ENCODE measurements at places on chromosomes 13 and 19.

DNA sequence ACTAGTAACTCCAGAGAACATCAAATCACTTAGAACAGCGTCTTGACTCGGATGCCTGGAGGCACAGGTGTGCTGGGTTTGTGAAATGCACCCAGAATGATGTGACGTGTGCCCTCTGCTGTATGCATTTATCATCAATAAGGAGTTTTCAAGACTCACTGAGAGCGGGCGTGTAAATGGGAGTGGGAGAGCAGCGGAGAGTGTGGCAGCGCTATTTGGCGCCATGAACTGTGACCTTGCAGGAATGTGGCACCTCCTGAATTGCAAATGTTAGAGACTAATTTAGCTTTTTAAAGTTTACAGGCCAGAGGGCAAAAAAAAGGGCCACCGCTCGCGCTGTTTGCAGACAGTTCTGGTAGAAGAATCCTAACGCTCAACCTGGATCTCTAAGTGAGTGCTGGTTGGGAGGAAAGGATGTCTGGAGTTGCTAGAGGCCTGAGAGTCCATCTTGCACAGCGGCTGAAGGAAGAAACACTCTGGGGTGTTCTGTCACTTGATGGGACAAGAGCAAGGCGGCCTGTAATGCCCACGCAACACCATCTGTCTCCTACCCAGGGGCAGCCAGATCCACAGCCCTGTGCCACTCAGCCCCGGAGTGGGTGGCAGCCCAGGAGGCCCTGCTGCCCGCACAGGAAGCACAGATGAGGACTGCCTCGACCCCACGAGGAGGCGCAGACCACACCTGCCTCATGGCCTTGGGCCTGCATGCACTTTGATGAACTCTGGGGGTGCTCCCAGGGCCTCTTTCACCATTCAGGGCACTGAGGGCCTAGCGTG lies 19.7 kb downstream of the RANBP3 start:
- DNase-seq = no peak

GRCh38 chr19:34502582-34503411 lies 21.2 kb downstream of the WTIP start:
- DNase-seq = no peak

DNA sequence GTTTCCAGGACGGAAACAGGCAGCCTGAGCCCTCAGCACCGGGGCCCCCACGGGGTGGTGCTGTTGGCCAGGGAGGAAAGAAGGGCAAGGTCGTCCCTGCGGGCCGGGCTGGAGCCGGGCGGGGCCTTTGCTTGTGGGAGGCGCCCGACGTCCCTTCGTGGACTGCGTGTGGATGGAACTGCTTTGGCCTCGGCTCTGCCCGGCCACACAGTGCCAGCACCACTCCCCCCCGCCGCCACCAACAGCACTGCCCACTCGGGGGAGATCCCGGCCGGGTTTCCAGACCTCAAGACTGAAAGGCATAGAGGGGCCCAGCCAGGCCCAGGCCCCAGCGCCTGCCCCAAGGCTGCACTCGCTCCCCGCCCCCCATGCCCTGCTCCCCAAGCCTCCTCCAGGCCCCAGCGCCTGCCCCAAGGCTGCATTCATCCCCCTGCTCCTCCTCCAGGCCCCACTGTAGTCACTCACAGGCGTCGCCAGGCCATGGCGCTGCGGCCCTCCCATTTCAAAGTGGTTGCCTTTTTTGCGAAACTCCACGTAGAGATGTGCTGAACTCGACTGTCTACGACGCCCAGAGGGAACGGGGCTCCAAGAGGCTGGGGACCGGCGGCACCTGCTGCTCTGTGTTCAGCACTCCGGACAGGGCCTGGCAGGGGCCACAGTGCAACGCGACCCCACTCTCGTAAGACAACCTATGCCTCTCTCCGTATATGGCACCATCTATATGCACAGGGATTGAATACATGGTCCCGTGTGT lies 22.5 kb downstream of the C13orf46 start:
- peak; percentile 60 for DNase-seq

GRCh38 chr13:49271264-49271663 lies 23.5 kb downstream of the CDADC1 start:
- no peak for DNase-seq

GRCh38 chr13:94329277-94329676 lies 150.2 kb downstream of the DCT start:
- no peak for DNase-seq

DNA sequence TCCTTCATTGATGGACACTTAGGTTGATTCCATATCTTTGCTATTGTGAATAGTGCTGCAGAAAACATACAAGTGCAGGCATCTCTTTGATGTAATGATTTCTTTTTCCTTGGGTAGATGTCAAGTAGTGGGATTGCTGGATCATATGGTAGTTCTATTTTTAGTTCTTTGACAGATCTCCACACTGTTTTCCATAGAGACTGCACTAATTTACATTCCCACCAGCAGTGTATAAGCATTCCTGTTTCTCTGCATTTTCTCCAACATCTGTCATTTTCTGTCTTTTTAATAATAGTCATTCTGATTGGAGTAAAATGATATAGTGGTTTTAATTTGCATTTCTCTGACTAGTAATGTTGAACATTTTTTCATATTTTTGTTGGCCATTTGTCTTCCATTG lies 116.7 kb downstream of the LMO7 start:
- DNase-seq = no peak

GRCh38 chr13:36817996-36818803 lies 822 bp upstream of the RFXAP start:
- DNase-seq = no peak

DNA sequence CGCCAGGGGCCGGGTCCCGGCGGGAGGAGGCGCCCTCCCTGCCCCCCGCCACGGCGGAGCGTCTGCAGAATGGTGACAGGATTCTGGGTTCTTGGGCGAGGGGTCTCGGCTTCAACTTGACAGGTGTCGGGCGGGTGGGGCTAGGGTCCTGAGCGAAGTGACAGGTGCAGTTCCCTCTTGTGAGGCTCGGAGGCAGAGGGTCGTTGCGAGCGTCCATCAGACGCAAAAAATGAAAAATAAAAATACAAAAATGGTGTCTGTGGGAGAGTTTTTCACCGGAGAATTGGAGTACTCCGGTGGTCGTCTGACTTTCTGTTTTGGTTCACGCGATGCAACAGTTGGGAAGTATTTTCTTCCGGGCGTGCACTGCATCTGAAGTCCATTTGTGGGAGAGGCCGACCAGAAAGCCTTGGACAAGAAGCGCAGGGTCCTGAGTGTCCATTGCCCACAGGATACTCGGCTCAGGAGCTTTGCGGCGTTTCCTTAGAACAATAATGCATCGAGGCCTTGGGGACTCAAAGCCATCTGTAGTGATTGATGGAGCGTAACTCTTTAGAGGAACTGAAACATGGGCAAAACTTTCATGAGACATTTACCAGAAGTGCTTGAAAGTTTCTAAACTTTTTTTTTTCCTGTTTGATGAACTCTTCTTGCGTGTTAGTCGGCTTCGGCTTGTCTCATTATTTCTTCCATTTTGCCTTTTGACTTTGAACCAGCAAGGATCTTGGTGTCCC lies 759 bp downstream of the RB1 start:
- DNase-seq = peak; percentile 59

DNA sequence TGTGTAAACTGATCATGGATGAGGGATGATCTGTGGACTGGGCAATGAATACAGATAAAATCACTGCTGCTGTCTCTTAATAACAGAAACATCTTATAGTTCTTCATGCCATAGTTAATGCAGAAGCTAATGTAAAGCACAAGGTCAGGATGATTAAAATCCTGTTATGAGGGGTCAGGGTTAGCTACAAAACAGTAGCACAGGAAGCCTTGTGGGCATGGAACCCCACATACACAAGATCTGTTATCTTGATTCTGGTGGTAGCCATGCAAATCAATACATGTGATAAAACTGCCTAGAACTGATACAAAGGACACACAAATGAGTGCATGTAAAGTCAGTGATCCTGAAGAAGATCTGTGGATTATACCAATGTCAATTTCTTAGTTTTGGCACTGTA lies 96.4 kb downstream of the KLF12 start:
- no peak for DNase-seq

GRCh38 chr13:37526710-37527473 lies 71.7 kb downstream of the POSTN start:
- no peak for DNase-seq

DNA sequence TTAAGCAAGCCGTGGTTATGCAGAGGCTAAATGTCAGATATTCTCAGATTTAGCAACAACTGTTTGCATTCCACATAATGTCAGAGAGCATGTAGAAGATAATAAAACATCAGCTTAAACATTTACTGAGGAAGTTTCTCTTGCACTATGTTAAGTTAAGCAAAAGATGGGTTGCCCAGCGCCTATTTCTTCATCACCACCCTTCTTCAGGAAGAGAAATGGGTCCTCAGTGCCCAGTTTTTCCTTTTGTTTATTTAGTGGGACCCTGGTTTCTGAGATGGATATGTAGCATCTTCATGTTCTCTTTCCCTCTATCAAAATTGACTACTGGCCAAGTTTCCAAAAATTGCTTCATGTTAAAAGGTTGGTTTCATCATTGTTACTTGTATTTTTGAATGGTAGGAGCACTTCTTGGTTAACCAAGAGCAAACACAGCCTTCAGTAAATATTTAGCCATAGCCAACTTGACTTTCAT lies 356.8 kb downstream of the RFC3 start:
- DNase-seq = no peak

DNA sequence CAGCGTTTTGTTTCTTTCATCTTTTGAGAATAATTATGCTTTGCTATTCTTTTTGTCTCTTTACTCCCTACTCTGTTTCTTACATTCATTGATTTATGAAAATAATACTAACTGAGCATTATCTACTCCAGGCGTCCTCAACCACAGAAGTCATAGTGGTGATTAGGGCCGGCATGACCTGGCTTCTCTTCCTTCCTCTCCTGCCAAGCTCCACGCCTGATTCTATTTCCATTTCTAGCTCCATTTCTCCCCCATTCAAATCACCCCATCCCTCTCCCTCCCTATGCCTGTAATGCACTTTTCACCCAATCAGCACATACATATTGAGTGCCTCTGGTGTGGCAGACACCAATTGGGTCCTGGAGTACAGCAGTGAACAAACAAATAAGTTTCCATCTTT lies 183.2 kb upstream of the GPR12 start:
- no peak for DNase-seq

DNA sequence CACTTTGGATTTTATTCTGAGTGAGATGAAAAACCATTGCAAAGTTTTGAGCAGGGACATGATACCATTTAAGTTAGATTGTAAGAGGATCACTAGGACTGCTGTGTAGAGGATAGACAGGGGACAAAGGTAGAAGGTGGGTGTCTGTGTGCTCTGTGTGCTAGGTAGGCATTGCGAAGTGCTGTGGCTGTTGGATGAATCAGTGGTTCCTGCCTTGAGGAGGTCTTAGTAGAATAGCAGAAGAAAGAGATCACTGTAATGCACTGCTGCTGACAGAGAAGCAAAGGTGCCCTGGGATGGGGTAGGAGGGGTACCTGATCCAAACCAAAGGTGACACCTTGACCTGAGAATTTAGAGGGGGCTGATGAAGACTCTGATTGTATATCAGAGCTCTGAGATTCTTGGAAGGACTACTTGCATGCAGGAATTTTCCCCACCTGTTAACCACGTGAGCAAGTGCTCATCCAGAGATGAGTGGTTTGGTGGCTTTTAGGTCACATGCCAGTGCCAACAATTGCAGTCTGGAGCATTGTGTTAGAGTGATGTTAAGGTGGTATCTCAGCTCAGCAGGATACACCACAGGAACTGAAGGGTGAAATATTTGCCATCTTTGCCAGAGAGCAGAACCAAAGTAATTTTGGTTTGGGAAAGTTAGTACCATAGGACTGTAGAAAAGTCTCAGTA lies 10.8 kb downstream of the WASF3 start:
- no peak for DNase-seq

GRCh38 chr19:29285878-29286277 lies 72.9 kb upstream of the UQCRFS1 start:
- DNase-seq = no peak

- DNase-seq = no peak
These were observed 28.4 kb downstream of the ZNF844 start for GRCh38 chr19:12092956-12093355.

DNA sequence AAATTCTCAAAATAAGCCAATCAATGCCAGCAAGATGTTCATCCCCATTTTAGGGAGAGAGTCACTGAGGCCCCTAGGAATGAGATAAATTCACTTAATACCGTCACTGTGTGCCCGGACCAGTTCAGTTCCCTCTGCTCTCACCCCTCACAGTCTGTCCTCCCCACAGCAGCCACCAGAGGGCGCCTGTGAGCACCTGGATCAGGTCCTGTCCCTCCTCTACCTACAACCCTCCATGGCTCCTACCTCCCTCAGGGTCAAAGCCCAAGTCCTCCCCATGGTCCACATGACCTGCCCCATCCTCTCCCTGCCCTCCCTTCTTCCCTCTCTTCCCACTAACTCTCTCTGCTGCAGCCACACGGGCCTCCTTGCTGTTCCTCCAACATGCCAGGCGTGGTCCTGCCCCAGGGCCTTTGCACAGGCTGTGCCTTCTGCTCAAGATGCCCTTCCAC lies 42.0 kb upstream of the NFIC start:
- peak; percentile 58 for DNase-seq

DNA sequence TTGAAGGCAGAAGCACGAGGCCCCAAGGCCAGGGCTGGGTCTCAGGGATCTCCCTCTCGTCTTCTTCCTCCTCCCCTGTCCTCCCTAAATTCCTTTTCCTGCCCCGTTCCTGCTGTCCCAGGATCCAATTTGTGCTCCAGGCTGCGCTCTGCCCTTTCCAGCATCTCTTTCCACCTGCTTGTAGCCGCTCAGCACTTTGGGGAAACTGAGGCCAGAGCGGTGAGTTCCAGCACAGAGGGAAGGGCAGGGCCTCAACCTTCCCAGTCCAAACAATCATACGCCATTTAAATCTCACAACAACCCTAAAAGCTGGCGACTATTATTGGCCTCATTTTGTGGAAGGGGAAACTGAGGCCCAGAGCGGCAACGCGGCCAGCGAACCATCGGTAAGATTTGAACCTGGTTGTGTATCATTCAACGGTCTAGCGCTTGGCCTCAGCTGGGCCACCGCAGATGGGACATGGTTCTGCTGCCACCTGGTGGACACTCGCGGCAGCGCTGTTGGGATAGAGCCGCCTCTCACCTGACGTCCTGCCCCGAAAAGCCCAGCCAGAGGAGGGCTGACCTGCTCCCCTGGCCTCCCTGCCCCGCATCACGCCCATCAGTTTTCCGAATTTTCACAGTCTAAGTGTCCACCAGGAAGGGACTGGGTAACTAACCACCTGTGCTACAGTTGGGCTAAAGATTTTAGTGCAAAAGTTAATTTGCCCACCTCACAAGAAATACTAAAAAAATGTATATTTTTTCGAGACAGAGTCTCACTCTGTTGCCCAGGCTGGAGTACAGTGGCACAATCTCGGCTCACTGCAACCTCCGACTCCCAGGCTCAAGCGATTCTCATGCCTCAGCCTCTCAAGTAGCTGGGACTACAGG lies 4.2 kb upstream of the RPL18A start:
- peak; percentile 93 for DNase-seq

- DNase-seq = no peak
These were observed 9.2 kb downstream of the MIDN start for GRCh38 chr19:1257475-1258162.

DNA sequence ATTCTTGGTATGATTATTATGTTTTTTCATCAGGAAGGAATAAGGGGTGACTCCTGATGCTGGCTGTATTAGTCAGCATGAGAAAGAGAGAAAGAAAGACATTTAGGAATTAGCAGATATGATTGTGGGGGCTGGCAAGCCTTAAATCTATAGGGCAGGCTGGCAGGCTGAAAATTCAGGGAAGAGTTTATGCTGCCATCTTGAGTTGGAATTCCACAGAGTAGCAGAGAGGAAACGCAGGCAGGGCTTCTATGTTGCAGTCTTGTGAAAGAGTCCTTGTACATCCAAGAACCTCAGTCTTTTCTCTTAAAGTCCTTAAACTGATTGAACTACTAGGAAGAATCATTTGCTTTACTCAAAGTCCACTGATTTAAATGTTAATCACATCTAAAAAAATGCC lies 262.7 kb upstream of the SLC10A2 start:
- DNase-seq = no peak

Measured in activated B cell treated with CpG ODN at 0.5 μM for 24 hours (primary cell).